SHP77 treated with DMSO at 0.1 percent for 48 hours (cell line): ENCODE measurements at places on chromosomes 6 and 20.

DNA sequence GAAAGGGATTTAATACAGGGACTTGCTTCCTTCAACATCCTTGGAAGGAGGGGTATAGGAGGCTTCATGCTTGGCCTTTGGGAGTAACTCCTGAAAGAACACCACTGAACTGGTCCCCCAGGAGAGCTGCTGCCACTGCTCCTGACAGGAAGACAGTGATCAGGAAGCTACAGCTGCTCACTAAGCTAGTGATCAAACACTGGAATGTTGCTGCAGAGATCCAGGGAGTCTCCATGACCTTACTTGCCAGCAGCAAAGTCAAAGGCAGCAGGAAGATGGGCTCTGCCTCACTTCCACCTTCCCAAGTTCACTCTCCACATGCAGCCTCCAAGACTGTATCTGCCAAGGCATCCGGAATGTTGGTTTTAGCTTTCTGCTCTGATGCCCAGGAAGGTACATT, 31.8 kb downstream of the PIM1 start:
- no peak for DNase-seq

DNA sequence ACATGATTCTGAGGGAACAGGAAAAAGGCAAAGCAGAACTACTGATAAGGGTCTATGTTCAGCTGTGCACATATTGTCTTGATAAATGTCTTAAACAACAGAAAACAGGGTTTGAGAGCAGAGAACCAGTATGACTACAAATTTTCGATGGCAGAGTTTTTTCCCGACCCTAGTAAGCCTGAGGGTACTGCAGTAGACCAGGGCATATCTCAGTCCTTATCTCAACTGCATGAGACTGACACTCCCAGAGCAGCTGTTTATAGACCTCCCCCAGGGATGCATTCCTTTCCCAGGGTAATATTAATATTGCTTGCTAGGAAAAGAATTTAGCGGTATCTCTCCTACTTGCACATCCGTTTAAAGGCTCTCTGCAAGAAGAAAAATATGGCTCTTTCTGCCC, 1176.8 kb upstream of the ADGRB3 start:
- DNase-seq = no peak

DNA sequence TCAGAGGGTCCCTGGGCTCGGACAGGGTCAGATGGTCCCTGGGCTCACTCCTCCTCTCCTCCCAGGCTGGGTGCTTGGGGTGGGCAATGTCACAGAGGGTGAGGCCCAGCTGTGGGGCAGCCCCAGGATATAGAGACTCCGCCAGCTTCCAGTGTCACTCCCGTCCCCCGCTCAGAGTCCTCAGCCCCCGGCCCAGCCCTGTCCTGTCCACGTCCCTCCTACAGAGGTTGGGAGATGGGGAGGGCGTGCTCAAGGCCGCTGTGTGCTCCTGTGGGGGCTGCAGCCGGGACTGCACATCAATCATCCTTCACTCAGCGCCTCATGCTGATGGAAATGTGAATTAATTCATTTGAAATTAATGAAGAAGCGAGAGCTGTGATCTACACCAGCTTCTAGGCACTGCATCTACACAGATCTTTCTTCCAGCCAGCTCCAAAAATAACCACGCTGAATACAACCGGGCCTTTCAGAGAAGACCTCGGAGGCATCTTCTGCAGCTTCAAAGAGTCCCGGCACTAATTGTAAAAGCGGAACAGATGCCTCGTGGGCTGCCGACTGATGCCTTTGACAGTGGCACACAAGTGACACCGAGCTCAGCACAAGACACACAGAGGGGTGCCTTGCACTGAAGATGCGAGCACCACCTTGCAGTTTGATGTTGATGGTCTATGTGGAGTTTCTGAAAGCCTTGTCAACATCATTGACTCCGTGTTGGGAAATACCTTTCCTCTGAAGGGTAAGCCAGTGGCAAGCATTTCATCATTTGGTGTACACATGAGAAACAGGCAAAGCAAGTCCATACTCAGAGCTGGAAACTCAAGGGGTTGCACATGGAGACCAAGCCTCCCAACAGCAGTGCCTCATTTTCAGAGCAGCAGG, 39.3 kb downstream of the DACT2 start:
- DNase-seq = no peak

DNA sequence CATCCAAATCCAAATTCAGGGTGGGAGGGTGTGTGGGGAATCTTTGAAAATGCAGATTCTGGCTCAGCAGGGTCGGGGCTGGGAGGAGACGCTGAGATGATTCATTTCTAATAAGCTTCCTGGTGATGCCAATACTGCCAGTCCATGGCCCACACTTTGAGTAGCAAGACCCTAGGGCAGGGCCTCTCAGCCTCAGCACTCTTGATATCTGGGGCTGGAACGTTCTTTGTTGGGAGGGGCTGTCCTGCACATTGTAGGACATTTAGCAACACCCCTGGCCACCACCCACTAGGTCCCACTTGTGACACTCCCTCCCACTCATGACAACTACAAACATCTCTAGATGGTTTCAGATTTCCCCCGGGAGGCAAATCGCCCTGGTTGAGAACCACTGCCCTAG, 191.0 kb downstream of the ZDHHC14 start:
- DNase-seq = no peak

GRCh38 chr6:33683051-33683571, 28.4 kb downstream of the UQCC2 start:
- no peak for DNase-seq

DNA sequence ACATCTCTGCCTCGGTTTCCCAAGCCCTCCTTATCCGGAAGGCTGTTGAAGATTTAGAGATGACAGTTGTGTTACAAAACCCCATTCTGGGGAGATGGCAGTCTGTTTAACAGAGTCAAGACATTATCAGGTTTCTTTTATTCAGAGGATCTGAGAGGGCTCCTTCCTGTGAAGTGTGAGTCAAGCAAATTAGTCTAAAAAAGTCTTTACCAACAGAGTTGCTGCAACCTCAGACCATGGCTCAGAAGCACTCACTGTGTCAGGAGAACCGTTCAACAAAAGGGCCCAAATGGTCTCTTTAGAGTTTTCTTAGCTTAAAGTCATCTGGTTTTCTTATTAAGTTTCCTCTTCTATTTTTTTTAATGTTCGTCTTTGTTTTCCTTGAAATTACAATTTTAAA, 717.8 kb downstream of the EPM2A start:
- DNase-seq = no peak

GRCh38 chr6:29011276-29011734, 6.2 kb upstream of the ZNF311 start:
- no peak for DNase-seq

DNA sequence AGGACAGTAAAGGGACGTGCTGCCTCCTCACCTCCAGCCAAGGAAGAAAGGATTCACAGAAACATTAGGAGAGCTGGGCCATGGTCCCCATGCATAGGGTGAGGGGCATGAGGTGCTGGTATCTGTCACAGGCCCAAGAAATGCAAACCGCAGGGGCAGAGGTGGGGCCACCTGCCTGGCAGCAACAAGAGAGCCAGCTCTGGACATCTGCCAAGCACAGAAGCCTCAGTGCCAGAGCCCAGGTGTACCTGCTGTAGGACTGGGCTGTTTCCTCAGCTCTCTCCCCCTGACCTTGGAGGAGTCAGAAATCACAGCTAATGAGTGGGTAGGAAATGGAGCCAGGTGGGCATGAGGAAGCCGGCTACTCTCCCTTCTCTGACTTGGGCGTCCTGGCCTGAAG, 45.3 kb downstream of the SLC2A12 start:
- DNase-seq = peak; percentile 39

GRCh38 chr6:14784596-14785492, 461.0 kb upstream of the JARID2 start:
- no peak for DNase-seq

DNA sequence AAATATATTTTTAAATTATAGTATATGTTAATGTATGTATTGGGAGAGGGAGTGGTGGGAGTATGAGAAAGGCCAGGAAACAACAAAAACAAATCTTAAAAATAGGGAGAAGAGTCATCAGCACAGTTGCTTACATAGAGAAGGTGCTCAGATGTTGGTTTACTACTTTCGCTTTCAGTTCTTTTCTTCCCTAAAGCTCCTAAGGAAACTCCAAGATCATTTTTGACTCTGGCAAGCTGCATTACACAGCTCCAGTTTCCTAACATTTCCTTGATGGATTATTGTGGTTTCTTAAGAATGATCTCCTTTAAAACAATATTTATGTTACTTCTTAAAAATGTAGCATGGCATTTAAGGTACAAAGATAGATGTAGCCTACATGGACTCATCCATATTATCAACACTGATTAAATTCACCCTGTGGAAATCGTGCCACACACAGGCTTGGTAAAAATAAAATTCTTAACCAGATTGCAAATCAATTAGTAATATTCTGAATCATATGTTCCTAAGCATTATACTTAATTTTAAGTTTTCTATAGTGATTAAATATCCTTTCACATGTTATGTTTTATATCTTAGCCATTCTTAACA, 118.0 kb upstream of the MAN1A1 start:
- DNase-seq = no peak

DNA sequence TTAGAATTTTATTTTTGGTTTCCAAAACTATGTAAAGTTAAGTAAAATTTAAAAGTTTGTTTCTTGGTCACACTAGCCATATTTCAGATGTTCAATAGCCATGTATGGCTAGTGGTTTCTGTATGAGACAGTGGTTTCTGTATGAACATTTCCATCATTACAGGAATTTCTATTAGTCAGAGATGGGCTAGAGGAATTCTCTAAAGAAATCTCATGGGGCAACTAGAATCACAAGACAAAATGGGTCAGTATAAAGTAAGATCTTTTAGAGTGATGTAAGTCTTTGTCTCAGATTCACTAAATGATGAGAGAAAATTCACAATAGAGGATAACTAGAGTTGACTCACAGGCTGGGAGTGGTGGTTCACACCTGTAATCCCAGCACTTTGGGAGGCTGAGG, 149.0 kb downstream of the FUT9 start:
- no peak for DNase-seq

- DNase-seq = no peak
These were observed 7.9 kb downstream of the ADRM1 start for GRCh38 chr20:62310757-62311121.

DNA sequence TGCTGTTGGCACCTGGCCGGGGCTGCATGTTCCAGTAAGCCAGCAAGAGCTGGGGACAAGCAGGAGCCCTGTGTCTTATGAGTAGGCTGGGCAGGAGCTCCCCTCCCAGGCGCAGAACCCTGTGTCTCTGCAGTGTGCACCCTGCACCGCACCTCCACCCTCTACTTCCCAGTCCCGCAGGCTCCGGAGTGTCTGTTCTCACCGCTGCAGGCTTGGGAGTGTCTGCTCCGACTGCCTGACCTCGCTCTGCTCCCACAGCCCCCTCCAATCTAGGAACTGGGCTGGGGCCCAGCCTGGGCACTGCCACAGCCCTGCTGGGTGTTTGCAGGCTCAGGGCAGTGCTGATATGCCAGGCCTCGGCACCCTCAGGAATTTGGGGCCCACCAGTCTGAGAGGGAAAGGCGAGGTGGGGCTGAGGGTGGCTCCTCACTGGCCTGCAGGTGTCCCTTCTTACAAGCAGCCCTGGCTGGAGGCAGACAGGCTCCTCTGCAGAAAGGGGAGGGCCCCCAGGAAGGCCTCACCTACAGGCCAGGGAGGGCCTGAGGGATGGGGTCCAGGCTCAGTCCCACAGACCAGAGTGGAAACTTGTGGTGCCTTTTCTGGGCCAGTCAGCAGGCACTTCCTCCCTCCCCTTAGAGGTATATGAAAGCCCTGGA, 871.6 kb upstream of the GJE1 start:
- DNase-seq = peak; percentile 41

- DNase-seq = no peak
These were observed 128.5 kb upstream of the SALL4 start for GRCh38 chr20:51930775-51931174.

DNA sequence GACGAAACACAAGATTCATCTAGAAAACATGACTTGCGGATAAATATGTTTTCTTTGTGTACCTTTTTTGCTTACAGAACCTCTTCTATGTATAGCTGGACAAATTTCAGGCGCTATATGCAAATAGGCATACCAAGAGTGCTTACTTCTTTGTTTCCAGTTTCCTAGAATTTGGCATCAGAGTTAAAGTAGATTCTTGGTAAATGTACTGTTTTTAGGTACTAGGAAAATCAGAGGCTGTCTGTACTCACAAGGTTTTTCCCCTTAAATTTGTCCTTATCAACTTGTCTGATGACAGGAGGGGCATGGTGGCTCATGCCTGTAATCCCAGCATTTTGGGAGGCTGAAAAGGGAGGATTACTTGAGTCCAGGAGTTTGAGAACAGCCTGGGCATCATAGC, 124.9 kb upstream of the TMEM170B start:
- no peak for DNase-seq

- no peak for DNase-seq
These were observed 61.5 kb downstream of the SYNE1 start for GRCh38 chr6:152575621-152576150.

GRCh38 chr20:40959325-40960092, 69.1 kb upstream of the TOP1 start:
- DNase-seq = no peak

DNA sequence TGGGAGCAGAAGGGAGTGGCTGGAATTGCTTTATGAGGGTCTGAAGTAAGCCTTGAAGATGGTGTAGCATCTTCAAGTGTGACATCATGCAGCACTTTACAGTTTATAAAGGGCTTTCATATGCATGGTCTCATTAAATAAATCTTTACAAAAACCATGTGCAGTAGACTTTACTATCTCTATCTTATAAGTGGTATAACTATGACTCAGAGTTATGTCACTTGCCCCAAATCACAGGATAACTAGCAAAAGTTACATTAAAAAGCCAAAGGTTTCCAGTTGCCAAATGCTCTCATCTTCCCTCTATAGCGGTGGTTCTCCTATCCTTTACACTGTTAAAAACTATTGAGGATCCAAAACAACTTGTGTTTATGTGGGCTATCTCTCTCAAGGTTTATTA, 687.7 kb upstream of the MARCKS start:
- no peak for DNase-seq

DNA sequence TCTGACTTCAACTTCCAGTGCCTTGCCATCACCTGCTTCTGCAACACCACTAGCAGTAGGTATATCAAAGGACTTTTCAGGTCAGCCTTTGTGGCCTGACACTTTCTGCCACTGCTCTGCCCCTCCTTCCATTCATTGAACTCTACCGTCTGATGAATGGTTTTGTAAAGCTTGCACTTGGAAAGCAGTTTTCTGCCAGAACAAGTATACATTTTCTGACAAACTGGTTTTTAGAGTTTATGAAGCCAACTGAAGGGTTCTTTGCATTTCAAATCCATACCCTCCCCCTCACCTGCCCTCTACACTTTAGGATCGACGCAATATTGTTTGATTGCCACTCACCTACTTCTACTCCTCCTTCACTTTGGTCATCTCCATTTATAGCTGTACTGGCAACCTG, 603.1 kb downstream of the HACE1 start:
- no peak for DNase-seq

- DNase-seq = no peak
These were observed 114.3 kb upstream of the SYNCRIP start for GRCh38 chr6:85756982-85757381.
